Activated T-cell treated with anti-CD3 and anti-CD28 coated beads for 48 hours (primary cell): ENCODE measurements at places on chromosomes 2 and 18.
A peak's percentile ranks its signal among the peaks of the same experiment; 100 is the strongest.

DNA sequence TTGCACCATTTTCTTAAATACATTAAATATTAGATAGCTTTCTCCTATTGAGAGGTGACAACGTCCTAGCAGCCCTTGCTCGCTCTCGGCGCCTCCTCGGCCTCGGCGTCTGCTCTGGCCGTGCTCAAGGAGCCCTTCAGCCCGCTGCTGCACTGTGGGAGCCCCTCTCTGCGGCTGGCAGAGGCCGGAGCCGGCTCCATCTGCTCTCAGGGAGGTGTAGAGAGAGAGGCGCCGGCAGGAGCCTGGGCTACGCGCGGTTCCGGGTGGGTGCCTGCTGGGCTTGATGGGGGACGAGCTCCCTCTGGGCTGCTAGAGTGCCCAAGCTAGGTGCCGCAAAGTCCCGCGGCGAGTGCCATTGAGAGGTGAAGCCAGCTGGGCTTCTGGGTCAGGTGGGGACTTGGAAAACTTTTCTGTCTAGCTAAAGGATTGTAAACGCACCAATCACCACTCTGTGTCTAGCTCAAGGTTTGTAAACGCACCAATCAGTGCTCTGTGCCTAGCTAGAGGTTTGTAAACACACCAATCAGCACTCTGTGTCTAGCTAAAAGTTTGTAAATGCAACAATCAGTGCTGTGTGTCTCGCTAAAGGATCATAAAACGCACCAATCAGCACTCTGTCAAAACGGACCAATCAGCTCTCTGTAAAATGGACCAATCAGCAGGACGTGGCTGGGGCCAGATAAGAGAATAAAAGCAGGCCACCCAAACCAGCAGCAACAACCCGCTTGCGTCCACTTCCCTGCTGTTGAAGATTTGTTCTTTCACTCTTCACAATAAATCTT, 3.1 kb downstream of the RPRD1A start:
- no peak for DNase-seq

DNA sequence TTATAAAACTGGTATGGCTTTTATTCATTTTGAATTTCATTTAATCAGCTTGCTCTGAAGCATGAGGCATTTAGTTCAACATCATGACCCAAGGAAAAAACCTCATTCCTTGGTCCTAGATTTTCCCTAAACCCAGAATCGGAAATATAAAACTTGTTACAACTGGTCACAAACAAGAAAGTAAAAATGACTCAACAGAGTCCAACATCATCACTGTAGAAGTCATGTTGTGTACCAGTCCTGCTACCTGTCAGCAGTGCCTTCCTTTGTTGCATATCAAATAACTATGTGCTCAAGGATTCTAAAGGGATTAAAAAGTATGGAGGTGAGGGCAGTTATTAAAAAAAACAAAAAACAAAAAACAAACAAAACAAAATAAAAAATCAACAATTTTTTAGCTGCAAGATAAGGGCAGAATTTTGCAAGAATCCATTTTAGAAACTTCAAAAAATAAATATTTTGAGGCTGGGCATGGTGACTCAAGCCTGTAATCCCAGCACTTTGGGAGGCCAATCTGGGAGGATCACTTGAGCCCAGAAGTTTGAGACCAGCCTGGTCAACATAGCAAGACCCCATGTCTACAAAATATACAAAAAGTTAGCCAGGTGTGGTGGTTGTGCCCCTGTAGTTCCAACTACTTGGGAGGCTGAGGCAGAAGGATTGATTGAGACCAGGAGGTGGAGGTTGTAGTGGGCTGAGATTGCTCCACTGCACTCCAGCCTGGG, 18.4 kb downstream of the NCKAP1 start:
- no peak for DNase-seq

DNA sequence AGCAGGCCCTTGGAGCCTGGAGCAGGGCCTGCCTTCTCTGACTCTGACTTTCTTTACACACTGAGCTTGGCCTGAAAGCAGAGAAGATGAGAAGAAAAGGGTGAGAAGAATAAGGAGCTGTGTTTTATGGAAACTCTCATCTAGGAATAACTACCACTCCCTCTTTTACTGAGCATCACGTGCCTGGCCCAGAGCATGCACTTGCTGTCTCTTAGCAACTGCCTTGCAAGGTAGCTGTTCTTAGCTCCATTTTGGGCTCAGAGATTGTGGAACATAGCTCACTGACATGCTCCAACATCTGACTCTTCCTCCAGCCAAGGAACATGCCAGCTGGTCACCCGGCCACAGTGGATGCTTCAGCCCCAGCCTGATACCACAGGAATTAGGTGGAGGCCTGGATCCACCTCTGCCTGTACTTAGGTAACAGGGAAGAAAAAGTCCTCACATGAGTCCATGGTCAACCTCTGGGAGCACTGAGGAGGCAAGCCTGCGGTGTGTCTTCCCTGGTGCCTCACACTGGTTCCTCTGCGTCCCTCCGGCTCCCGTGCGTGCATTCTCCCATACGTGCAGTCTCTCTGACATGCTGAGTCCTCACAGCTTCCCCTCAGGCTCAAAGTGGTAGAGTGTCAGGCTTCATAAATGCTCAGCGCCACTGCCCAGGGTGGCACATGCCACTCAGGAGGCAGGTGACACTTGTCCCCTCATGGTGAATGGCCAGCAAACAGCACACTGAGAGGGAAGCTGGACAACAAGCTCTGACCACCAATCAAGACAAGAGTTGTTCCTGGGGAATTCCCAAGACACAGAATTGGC, 35.7 kb downstream of the AMER3 start:
- DNase-seq: no peak

- DNase-seq: no peak
Measured at GRCh38 chr2:156574112-156574511, 137.9 kb downstream of the GPD2 start.

DNA sequence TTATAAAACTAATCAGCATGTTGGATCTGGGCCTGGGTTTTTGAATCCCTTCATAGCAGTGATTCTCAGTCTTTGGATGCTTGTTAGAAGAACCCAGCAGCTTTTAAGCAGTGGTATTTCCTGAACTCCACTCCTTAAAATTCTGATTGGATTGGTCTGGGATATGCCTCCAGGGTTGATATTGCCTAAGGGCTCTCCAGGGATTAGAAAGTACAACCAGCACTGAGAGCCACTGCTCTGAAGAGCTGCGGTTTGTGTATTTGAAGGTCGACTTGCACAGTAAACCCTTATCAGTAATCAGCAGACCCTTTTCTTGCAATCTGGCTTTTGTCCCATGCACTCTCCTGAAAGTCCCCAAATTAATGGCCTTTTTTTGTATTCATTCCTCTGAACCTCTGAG, 17.0 kb upstream of the RBMS1 start:
- no peak for DNase-seq

DNA sequence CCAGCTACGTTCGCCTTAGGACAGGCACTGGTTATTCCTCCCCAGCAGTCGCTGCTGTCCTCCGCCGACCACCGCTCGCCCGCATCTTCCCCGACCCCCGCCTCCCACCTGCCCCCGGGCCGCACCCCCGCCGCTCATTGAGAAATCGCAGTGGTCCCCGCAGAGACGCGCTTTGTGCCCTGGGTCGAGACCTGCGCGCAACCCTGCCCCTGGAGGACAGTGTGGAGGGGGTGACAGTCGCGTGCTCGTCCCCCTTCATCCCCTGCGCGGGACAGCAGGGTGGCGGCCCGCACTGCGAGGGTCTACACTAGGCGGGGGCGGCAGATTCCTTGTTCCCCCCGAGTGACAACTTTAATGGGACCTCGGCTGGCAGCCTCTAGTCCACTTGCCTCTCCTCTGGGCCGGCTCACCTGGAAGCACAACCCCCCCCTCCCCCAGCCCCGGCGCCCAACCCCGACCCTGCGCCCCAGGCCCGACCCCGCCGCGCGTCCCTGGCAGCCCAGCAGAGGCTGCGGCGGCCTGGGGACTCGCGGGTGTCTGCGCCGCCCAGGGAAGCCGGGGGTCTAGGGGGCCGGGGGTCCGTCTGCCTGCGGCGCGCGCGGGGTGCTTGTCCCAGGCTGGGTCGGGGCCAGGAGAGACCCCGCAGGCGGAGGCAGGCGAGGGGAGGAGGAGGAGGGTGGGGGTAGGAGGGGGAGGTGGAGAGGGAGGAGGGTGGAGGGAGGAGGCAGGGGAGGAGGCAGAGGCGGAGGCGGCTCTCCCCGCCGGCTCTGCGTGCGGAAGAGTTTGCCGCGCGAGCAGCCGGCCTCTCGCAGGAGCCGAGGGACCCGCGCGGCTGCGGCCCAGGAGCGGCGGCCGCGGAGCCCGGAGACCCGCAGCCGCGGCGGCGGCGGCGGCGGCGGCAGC, at the start of gene NPAS2:
TSS of gene NPAS2 (plus strand) at position 770 of the 903 bp plus-strand sequence. CDS start 84,616 bp downstream, outside the sequence.
- DNase-seq: peak; percentile 21

DNA sequence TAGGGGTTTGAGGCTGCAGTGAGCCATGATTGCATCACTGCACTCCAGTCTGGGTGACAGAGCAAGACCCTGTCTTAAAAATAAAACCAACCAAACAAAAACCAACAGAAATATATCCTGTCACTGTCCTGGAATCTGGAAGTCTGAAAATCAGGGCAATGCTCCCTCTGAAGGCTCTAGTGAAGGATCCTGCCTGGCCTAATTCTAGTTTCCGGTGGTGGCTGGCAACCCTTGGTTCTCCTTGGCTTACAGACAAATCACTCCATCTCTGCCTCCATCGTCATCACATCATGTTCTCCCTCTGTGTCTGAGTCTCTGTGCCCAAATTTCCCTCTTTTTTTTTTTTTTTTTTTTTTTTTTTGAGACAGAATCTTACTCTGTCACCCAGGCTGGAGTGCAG, 15.9 kb upstream of the VPS4B start:
- no peak for DNase-seq

DNA sequence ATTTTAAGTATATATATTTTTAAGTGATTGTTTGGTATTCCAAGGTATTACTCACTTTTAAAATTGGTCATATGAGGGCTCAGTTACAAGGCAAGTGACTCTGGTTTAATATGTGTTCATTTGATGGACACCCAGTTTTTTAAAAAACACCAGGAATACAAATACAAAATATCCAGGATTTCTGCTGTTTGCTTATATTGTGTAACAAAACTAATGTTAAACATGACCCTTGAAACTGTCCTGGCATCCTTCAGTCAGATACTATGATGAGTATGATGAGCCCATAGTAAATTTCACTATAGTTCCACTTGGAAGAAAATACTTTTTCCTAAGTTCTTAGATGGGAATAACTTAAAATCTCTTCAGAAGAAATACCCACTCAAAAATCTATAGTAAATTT, 11.4 kb upstream of the ONECUT2 start:
- no peak for DNase-seq

- no peak for DNase-seq
Measured at GRCh38 chr18:32337821-32338220, 132.9 kb downstream of the GAREM1 start.

- no peak for DNase-seq
Measured at GRCh38 chr2:58110765-58111164, 64.2 kb downstream of the VRK2 start.

- DNase-seq: no peak
Measured at GRCh38 chr2:184879671-184880070, 281.3 kb downstream of the ZNF804A start.

GRCh38 chr18:48050176-48050575, 119.7 kb upstream of the SMAD2 start:
- DNase-seq: no peak

DNA sequence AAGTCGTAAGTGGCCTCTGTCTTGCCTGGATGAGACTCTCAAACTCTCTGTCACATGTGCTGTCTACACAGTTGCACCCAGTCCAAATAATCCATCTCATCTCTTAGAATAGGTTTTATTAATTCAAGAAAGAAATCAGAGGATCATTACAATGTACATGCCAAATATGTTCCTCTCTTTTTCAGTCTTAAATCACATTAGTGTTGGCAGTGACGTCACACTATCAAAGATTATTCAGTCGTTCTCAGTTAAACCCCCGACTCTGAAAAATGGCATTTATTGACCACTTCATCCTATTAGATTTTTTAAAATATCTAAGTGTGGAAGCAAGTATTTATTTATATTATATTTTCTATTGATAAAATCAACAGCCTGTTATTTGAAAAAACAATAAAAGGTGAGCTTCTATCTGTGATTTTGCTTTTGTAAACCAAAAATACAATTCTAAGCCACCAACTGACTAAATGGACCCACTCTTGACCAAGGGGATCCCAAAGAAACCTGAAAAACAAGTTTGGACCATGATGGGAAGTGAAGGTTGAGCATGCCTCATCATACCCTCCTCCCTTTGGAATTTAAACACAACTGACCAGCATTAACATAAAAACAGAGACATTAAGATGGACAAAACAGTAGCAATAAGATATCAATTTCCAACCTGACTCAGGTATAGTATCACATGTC, 1894.4 kb upstream of the LRRTM1 start:
- DNase-seq: no peak

DNA sequence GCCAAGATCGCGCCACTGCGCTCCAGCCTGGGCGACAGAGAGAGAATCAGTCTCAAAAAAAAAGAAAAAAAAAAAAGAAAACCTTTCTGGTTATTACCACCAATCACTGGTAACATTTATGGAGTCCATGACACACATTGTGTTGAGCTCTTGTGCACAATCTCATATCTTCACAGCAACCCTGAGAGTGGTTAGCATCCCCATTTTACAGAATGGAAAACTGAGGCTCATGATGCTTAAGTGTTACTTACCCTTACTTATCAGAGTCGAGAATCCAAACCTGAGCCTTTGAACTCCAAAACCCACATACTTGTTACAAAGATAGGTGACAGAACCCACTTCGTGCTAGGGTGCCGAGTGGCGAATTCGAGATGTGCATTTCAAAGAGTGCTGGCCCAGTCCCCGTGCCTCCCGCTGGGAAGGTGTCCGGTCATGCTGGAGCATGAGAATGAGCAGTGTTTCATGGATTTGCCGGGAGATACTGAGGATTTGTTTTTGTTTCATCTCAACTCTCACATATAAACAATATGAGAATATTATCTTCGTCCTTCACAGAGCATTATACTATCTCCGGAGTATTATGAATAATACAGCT, 50.9 kb downstream of the CYP27C1 start:
- no peak for DNase-seq

DNA sequence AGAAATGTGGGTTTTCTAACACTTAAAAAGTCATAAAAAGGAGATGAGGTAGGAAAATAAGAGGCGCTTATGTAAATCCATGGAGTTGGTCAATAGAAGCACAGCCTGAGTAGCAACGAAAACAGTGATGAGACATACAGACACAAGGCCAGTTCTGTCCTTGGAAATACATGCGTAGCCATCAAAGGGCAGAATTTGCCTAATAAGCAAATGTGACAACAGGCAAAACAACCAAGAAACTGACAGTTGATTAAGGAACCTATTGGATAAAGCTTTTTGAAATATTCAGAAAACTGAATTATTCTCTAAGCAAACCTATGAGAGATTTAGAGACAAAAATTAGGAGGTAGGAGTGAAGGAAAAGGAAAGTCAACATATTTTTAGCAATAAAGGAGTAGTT, 586.3 kb downstream of the PLCL1 start:
- DNase-seq: no peak

DNA sequence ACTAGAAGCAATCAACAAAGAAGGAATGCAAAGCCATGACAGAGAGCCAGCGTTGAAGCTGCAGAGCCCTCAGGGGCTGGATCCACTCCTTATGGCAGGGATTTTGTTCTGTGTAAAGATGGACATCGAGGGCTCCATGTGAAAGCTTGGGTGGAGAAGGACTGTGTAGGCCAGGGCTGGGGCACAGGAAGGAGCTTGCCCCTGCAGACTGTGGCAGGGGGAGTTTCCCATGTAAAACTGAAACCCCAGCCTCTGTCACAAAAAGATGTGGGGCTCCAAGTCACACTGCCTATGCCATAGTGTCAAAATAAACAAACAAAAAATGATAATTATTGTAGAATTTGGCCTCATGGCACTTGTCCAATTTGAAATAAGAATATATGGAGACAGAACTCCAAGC, 408.7 kb upstream of the HS6ST1 start:
- DNase-seq: no peak

GRCh38 chr2:8307606-8308180, 374.2 kb upstream of the ID2 start:
- no peak for DNase-seq

- no peak for DNase-seq
Measured at GRCh38 chr2:7709907-7710306, 792.7 kb downstream of the RNF144A start.
